SIG-M5 (cell line): ENCODE measurements at places on chromosomes 6 and 20.

DNA sequence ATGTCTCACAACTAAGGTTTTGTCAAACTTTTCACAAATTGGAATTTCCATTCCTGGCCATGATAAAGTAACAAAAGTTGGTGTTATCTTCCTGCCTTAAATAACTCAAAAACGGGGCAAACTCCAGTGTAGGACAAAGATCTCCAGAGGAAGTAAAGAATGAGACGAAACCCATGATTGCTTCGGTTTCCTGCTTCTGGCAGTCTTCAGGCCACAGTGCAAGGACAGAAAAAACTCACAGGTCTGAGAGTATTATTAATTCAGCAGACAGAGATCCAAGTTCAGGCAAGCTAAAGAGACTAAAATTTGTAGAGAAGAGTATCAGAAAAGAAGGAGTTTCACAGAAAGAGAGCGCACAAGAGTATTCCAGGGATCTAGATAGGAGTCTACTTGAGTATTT lies 64.8 kb upstream of the RCAN2 start:
- DNase-seq, result no peak

DNA sequence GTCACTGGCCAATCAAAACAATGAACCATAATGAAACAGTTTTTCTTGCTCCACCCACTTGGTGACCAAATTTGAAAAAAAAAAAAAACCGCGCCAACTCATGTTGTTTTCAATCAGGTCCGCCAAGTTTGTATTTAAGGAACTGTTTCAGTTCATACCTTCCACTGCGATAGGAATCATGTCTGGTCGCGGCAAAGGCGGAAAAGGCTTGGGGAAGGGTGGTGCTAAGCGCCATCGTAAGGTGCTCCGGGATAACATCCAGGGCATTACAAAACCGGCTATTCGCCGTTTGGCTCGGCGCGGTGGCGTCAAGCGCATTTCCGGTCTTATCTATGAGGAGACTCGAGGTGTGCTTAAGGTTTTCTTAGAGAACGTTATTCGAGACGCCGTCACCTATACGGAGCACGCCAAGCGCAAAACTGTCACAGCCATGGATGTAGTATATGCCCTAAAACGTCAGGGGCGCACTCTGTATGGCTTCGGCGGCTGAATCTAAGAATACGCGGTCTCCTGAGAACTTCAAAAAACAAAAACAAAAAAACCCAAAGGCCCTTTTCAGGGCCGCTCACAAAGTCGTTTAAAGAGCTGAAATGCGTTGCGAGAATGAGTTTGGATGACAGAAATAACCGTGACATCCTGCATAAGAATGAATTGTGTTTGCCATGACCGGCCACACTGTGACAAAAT lies 16.7 kb downstream of the HFE start:
- peak; percentile 85 for DNase-seq

GRCh38 chr20:11992426-11992825 lies 74.7 kb downstream of the BTBD3 start:
- DNase-seq, result no peak

DNA sequence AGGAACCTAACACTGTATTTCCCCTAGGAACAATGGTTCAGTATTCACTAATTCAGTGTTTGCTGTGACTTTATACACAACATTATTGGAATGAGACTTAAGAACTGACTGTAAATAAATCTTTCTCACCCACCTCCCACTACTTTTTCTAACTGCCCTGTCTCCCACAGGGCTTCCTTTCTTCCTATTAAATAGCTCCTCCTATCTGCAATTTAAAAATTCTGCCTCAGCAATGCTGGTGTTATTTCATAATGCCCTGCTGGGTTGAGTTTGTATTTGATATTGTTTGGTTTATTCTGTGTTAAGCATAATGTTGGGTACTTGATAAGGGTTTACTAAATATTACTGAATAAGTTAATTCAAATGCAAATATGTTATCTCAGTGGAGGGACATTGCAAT lies 573.1 kb upstream of the RNF217 start:
- DNase-seq, result no peak

- no peak for DNase-seq
These were observed 237.2 kb downstream of the FARS2 start for GRCh38 chr6:5498579-5498899.

GRCh38 chr6:47047097-47047478 lies 5.0 kb upstream of the ADGRF1 start:
- DNase-seq, result no peak

- DNase-seq, result no peak
These were observed 2.6 kb upstream of the MUC22 start for GRCh38 chr6:31007694-31008093.

DNA sequence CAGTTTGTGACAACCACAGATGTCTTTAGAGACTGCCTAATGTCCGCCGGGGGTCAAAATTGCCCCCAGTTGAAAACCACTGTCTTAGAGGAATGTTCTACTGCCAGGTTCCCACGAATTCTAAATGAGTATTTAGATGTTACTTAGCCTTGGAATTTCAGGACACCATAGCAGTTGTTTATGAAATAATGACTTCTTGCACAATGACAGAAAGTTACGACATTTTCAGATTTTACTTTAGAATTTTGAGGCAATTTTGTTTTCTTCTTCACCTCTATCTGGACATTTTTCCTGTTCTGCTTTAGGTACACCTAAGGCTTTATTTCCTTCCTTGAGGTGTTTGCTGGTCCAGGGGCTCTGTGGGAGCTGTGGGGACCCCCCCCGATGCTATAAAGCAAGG lies 83.4 kb downstream of the CCDC170 start:
- DNase-seq, result no peak
